ENCODE measurements at places on chromosomes 7 and 10.

DNA sequence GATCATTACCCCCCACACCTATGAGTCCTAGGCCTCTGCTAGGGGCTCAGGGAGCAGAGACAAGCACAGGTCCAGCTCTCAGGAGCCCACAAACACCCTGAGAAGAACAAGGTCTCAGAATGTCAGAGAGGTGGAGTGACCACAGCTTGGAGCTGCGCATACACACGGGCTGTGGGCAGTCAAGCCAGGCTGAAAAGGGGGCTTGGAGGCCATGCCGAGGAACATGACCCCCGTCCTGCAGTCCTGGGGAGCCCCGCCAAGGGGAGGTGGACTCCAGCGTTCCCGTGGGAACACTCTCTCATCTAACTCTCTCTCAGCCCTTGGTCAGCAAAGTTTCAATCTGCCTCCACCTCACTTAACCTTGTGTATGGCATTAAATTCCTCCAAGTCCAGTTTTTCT, 7.8 kb upstream of the MMP21 start:
- no peak for DNase-seq

- DNase-seq = no peak
Observed at GRCh38 chr10:131933016-131933695, 32.3 kb downstream of the PPP2R2D start.

DNA sequence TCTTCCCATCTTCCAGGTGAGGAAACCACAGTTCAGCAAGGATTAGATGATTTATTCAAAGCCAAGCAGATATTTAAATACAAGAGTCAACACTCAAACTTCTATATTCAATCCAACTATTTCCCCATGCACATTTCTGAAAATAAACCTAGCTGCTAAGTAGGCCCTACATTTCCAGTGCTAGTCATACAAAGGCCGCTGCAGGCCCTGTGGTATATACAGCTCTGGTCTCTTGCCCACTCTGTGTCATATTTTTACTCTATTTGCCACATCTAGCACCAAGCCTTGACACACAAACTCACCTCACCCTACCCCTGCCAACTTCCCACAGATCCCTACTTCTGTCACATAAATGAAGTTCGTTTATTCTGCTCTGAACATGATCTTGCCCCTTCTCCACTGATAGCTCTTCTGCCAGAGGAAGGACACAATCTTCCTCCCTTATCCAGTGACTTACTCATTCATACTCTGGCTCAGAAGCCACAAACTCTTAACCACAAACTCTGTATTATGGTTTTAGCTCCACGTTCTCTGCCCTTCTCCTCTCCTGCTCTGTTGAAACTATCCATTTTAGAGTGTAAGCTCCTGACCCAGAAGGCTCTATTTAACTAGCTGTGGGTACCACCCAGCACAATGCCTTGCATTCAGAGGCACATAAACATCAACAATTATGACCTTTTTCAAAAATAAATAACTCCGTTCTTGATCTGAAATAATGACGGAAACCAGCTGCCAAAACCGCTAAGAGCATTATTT, 180.7 kb downstream of the CPEB3 start:
- no peak for DNase-seq

- DNase-seq = no peak
Observed at GRCh38 chr10:1548146-1548545, 189.2 kb downstream of the ADARB2 start.

DNA sequence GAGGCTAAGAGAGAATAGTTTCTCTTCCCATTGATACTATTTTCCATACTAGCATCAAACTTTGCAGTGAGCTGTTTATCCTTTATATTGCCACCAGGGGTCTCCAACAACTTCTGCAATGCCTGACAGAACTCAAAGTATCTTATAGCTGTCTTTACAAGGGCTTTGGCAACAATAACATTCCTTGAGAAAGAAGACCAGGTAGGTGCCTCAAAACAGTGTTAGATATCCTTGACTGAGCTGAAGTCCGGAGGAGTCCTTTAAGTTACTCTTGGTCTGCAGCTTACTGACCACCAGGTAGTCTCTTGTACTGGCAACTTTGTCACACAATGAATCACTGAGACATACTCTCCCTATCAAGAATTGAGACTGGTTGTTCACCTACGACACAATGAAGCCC, 30.0 kb upstream of the TES start:
- no peak for DNase-seq

- DNase-seq = no peak
Observed at GRCh38 chr7:151083824-151084160, 499 bp upstream of the TMUB1 start.

DNA sequence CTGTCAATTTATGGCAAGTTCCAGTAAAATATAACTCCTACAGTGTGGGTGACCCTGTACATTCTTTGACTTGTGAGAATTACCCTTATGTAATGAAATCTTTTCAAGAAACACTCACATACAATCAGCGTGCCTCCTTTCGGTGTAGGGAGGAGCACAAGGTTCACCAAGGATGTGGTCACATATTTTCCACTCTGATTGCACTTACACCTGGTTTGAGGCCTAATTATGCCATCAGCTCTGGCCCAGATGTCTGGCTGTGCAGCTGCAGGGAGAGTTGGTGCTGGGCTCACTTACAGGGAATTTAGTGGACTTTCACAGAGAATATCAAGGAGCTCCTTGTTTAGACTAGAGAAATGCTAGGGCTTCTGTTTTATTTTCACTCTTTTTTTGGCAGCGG, 146.0 kb upstream of the STEAP4 start:
- no peak for DNase-seq

DNA sequence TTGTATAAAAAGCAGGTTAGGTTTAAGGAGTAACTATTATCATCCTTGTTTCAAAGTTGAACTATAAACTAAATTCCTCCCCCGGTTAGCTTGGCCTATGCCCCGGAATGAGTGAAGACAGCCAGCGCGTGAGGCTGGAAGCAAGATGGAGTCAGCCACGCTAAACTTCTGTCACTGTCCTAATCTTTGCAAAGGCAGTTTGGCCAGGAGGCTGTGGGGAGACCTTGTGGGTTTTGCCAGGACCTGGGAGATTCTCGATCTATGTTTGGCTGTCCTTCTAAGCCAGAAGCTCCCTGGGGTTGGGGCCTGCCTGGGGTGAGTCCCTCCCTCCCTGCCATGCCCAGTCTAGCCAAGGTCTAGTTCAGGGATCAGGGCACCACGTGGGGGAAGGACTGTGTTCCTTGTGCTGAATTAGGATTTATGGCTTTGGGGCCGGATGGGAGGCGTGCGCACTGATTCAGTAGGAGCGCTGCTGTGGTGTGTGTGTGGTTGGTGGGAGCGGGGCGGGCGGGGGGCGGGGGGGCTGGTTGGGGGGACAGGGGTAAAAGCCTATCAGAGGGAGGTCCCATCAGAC, 871 bp upstream of the GTF2IRD1 start:
- no peak for DNase-seq

- no peak for DNase-seq
Observed at GRCh38 chr7:90432752-90433151, 29.5 kb downstream of the CLDN12 start.

- DNase-seq = no peak
Observed at GRCh38 chr10:10330418-10330817, 687.3 kb upstream of the CELF2 start.

GRCh38 chr10:52665821-52666220, 106.8 kb downstream of the MBL2 start:
- DNase-seq = no peak

DNA sequence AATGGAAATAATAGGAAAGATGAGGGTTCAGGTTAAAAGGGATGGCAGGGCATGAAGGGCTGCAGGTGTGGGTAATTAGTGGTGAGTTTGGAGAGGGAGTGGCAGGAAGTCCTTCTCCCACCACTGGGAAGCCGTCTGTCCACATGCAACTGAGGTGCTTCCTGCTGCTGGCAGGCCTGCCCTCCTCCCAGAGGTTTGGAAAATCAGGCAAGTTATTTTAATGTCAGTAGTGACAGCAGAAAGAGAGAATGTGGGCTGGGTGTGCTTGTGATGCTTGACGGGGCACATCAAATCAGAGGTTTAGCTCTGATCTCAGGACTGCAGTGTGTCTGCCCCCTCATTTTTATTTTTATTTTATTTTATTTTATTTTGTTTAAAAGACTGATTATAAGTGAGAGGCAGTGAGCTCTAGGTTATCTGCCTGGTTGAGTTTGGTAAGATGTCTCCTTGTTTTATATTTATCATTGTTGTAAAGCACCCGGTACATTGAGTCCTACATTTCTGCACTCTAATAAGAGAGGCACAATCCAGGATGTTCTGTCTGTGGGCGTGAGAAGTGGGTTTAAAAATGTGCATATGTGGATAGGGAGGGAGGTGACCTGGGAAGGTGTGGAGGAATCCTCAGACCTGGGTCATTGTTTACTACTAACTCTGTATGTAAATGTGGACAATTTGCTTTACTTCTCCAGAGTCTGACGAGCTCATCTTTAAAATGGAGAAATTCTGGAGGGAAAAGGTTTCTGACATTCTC, 504.4 kb downstream of the LRMDA start:
- DNase-seq = no peak
